Stimulated activated CD8-positive, alpha-beta memory T cell treated with anti-CD3 and anti-CD28 coated beads, Interleukin-7, amount 100 ng/mL, for 24 hours (primary cell): ENCODE measurements at places on chromosomes 7 and 10.

DNA sequence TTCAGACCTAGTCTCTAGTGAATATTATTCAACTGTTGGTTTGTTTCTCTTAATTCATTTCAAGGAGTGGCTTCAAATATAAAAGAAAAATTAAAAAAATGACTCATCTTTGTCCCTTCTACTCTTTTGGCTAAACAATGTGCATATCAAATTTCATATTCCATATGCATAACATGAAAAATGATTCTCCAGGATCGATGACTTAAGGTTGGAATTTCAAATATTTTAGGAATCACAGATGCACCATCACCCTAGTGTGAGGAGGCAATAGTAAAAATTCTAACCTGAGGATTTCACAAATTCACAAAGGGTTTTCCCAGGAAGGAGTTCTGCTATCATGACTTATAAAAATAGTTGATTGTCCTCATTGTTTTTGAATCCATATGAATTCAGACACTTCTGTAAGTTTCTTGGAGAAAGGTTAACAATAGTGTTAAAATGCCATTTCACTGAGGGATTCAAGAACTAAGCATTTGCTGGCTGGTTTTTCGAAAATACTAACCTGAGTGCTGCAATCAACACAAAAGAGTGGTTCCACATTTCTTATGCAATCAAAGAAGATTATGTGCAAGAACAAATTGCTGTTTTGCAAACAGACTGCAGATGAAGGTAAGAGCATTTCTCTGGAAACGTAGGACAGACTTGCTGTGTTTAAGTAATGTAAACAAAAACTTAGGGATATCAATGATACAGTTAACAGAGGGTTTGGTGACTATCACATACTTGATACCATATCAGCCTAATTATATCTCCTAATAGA is 547.5 kb upstream of the LRRTM3 start:
- DNase-seq = no peak

DNA sequence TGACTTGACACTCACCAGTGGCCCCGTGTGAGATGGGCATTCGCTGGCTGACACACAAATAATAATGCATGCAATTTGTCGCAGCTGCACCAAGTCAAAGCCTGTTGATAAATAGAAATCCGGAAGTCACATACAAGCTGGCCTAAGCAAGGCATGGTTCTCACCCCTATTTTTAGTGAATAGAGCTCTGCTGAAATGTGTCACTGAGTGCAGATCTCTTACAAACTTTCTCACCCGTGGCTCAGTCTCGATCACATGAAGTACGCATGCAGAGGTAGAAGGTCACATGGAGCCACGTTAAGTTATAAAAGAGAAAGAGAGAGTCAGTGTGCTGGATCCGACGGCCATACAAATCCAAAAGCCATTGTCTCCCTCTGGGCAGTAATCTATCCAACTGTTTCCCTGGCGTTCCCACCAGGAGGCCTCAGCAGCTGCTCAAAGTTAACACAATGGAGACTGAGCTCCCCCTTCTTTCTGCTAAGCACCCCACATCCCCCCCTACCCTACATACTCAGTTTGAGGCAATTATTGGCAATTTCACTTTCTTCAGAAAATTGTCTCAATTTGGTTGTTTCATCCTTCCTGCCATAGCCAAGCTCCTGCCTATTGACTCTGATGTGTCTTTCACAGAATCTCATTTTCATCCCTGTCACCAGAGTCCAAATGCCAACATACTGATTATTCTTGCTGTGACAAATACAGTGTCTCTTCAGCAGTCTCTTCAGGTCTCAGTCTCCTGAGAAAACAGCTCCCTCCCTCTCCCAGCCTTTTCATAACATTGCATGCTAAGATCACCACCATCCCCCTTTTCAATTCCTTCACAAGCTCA is 473.3 kb upstream of the NRP1 start:
- no peak for DNase-seq

GRCh38 chr10:778626-779330 is 89.3 kb upstream of the DIP2C start:
- no peak for DNase-seq

- DNase-seq = no peak
These were observed 90.4 kb downstream of the PHTF2 start for GRCh38 chr7:77888998-77889397.

DNA sequence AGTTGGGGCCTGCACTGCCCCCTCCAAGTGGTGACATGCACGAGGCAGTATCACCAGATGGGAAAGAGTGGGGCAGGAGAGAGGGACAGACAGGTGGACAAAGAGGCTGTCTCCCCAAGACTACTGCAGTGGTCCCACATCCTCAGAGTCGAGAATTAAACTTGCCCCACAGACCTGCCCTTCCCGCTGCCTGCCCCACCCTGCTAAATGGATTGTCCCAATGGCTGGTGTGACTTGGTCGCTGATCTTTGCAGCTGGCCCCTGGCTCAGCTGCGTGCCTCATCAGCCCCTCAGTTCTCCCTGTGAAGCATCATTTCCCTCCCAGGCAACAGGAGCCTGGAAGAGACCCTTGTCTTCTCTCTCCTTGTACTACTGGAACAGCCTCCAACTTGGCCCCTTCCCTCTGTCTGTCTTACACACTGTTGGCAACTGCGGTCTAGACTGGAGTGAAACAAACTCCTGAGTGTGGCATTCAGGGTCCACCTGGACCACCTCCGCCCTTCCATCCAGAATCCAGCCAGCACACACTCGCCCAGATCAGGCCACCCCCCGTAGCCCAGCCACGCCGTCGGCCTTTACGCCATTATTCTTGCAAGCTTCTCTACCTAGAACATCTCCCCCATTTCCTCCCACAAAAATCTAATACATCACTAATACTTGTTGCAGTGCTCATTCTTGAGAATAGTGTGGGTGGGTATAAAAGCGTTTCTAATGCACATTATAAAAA is 275.1 kb downstream of the CELF2 start:
- no peak for DNase-seq

DNA sequence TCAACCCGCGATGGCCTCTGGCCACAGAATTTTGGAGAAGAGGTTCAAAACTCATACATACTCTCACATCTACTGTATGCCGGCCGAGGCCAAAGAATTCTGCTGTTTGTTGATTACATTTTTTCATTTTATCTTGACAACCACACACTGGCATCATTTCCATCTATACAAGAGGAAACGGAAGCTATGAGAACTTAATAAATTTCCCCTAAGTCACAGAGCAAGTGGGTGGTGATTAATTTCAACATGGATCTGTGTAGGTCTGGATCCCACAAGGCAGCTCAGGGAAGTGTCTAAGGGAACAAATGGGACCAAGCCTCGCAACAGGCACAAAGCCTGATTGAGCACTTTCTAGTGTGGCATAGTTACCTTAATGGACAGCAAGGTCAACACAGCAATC is 18.0 kb downstream of the ELMO1 start:
- no peak for DNase-seq

DNA sequence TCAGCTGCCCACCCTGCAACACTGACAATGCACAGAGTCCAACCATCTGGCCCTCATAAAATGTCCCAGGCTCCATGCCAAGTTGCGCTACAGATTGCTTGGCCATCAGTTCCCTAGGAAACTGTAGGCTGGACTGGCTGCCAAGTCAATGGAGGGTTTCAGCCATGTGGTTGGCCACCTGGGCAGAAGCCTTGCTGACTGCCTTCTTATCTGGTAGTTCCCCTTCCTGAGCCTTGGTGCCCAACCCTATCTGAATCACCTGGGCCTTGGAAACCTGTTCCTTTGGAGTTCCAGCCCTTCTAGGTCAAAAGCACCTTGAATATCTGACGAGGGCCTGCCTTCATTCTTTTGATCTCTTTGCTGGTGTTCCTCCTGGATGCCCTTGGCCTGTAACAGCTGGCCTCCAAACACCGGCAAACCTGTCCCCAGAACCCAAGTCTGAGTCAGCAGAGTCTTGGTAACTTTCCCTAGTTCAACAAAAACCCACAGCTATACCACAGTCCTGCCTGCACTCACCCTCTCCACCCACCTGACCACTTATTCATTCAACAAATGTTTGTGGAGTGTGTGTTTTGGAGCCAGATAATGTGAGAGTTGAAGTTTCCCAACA is 37.4 kb upstream of the KDM7A start:
- no peak for DNase-seq

DNA sequence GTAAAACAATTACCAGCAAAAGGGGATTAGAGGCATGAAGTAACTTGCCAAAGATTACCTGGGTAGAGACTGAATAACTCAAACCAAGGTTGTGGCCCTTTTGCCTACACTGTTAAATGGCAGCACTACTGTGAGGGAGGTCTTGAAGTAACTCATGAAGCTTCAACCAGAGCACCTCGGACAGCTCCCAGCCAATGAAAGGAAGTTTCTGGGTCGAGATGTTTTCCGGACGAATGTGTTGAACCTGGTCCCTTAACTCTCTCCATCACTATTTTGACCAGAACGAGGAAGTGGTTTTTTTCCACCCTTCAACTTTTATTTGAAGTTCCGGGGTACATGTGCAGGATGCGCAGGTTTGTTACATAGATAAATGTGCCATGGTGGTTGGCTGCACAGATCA is 133.6 kb upstream of the PRKCQ start:
- no peak for DNase-seq

DNA sequence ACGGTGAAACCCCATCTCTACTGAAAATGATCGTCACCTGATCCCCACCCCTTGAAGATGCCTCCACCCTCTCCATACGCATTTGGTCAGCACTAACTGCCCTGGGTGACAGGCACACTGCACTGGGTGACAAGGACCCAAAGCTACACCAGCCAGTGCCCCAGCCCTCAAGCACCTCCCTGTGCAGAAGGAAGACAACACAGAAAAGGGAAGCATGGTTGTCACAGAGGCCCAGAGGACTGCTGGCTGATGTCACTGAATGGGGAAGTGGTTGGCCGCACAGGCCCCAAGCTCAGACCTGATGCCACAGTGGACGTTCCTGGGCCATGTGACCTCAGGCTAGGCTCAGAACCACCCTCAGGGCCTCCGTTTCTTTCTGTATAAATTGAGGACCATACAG is 4.2 kb upstream of the PILRA start:
- DNase-seq = no peak

DNA sequence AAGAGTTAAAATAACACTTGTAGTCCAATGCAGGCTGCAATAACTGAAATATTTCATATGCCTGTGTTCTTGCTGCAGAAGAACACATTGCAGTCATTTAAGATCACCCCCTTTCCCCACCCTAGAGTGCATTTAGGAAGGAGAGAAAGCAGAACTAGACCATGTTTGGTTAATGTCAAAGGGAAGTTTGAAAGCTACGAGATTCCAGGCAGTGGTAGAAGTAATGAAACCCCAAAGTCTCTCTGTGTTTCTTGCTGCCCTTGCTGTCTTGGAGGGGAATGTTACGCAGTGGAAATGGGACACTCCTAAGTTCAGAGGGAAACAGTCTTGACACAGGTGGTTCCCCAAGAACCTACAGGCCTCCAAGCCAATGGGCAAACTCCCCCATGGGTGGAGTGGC is 242.9 kb downstream of the PTEN start:
- DNase-seq = no peak

- DNase-seq = no peak
These were observed 131.3 kb downstream of the INHBA start for GRCh38 chr7:41571573-41571972.
